ENCODE measurements at places on chromosomes 6 and 20.

DNA sequence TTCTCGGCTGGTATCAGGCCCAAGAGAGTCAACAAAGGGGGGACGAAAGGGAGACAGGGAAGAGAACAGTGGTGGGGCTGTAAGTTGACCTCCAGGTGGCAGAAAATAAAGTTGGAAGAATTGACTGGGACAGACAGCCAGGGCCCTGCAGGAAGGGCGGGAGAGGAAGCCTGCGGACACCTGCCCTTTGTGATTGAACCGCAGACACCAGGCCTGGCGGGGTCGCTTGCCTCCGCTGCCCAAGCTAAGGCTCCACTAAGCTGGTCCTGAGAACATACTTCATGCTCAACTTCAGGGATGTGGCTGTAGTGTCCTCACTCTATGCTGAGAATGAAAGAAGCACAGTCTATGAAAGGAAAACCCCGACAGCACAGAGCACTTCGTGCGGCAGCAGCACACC lies 53.8 kb downstream of the RPP40 start:
- DNase-seq = no peak

DNA sequence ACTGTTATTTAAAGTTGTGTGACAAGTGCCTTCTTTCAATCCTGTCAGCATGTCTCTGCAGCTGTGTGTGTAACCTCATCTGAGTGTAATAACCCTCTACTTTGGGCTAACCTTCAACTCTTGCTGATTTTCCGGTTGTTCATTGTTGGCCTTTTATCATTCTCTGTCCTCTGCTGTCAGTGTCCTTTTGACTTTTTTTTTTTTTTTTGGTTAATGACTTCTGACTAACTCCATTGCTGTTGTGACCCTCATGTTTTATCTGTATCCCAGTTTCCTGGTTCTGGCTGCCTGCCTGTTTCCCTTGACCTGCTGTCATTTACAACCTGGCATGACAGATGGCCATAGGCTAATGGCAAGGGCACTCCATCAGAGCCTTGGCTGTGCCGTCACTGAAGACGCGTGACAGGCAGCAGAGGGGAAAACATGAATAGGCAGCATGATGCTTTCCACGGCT lies 145.7 kb upstream of the MAN1A1 start:
- DNase-seq = no peak

GRCh38 chr6:52162940-52163908 lies 23.0 kb upstream of the IL17A start:
- no peak for DNase-seq

GRCh38 chr6:40163924-40164323 lies 229.7 kb upstream of the MOCS1 start:
- no peak for DNase-seq

- no peak for DNase-seq
Observed at GRCh38 chr6:32058511-32058963, 20.3 kb downstream of the CYP21A2 start.

GRCh38 chr6:45491048-45491735 lies 113.5 kb upstream of the SUPT3H start:
- DNase-seq = no peak

- no peak for DNase-seq
Observed at GRCh38 chr6:101845172-101845571, 451.7 kb downstream of the GRIK2 start.

- DNase-seq = no peak
Observed at GRCh38 chr6:116200619-116201249, 53.1 kb downstream of the TSPYL4 start.

DNA sequence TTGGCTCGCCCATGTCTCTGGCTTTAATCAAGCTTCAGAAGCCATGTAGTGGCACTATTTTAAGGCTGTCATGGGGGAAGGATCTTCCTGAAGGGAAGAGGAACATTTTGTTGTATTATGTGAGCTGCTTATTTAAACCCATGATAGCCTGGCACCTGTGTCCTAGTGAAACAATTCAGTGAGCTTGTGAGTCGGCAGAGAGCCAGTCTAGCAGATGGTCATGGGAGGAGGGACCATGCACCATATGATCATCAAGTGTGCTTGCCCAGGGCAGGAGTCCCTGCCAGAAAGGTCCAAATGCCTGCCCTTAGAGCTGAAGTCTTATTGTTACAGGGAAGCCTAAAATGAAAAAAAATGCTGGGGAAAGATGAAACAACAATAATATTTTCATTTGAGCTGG lies 132.9 kb downstream of the PRDM13 start:
- no peak for DNase-seq

DNA sequence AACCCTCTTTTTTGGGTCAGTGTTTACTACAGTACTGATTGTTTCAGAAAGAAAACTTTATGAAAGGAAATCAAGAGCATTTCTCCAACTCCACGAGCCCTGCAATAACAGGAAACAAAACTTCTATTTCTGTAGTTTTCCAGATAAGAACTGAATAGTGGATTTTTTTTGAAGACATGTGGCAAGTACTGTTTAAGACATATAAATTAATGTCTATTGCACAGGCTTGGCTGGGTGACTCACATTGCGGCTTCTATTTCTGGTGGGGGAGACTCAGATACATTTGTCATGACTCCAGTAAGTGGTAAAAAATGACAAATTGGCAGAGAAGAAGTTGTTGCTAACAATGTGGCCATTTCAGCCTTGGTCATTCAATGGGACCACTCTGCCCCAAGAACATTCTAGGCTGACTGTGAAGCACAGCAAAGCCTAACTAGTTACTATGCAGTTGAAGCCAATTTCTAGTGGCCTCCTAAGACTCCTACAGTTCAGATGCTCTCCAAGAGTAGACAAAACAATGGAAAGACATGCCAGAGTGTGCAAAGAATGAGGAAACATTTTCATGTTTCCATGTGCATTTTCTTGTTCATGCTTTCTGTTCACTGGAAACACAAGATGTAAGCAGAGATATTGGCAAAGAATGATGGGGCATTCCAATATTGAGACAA lies 200.9 kb downstream of the EDN1 start:
- no peak for DNase-seq

DNA sequence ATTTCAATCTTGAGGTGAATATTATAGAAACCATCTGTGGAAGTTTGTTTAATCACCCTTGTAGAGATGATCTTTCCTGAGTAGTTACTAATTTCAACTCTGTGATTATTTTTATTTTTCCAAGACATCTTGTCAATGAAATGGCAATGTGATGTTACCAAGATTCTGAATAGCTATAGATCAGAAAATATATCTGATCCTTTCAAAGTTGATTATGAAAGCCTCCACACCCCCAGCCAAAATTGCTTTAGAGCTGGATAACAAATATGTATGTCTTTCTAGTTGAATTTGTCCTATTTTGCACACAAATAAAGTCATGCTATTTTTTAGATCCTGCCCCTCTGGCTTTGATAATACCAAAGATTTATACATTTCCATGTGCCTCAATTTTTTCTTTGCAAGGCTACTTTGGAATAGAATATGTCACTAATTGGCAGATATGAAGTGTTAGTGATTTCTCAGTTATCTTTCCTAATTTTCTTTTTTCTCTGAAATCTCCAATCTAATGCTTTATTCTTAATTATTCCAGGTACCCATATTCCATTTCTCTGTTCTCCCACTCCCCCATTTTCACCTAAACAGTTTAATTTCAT lies 5.0 kb downstream of the SIM1 start:
- DNase-seq = no peak

DNA sequence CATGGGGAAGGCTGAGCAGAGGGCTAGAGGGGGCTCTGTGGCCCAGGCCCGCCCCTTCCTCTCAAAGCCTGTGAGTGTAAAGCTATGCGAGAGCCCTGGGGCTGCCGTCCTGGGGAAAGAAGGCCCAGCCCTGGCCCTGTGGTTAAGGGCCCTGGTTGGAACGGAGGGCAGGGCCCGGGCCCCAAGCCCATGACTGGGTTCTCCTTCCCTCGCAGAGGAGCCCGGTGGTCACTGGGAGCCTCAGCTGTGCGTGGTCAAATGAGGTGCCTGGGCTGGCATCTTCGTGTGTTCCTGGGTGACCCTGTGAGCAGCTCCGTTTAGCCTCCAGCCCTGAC lies 56.0 kb downstream of the SMOC2 start:
- DNase-seq = no peak

- DNase-seq = no peak
Observed at GRCh38 chr20:35319871-35320197, 27.6 kb upstream of the FAM83C start.

DNA sequence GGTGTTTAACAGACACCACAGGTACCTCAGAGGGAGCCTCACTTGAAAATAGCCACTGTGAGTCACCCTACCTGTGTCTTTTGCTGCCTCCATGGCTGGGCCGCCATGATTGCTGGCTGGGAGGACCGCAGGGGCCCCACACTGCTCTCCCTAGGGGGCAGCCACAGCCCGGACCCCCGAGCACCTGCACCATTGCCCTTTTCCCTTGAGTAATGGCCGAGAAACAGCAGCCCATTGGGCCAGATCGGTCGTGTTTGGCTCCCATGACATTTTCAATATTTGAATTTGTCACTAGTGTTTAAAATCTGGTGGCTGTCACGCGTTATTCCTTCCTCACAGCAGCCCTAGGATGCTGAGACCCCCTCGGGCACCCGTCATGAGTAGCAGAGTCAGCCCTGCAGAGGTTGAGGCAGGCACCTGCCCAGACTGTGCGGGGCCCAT lies 6.7 kb downstream of the ZBP1 start:
- no peak for DNase-seq

DNA sequence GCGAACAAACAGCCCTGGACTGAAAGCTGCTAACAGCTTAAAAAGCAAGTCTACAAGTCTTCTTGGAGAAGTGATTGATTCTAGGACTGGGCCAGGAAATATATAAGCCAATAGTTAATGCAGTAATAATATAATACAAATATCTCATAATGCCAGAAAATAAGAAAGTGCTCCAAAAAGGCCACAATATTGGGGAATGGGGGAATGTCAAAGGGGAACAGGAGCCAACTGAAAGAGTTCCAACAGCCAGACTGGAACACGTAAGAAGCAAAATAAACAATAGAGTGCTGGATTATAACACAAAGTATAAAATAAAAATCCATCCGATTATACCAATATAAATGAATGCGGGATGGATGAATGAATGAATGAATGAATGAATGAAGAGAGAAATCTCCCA lies 295.8 kb downstream of the NRN1 start:
- DNase-seq = no peak

- no peak for DNase-seq
Observed at GRCh38 chr20:20979934-20980333, 126.2 kb downstream of the LINC00237 start.

DNA sequence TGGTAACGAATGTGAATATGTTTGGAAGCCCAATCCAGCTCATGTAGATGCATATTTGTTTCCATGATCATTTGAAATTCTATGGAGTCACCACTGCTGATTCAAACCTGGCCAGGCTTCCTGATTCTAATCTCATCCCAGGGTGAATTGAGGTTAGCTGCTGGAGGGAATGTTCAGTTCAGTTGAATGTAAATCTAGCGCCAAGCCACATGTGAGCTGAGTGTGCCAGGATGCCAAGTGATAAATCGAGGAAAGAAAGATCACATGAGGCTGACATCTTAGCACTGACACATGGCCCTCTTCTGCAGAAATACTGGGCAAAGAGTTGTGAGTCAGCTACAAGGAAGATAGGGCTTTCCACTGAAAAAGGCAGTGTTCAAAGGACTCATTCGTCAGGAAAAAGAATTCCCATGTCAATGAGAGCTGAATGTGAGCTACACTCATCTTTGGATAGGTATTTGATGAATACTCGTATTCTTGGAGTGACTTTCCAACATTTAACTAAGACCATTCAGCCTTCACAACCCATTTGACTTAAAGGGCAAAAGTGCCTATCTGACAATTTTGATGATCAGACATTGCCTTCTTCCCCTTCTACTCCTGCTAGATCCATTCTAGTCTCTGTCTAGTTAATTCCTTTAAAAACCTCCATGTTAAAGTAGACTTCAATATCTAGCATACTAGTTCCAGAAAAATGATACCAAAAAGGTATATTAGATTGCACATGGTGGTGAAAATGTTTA lies 172.1 kb downstream of the MTFR2 start:
- DNase-seq = no peak

DNA sequence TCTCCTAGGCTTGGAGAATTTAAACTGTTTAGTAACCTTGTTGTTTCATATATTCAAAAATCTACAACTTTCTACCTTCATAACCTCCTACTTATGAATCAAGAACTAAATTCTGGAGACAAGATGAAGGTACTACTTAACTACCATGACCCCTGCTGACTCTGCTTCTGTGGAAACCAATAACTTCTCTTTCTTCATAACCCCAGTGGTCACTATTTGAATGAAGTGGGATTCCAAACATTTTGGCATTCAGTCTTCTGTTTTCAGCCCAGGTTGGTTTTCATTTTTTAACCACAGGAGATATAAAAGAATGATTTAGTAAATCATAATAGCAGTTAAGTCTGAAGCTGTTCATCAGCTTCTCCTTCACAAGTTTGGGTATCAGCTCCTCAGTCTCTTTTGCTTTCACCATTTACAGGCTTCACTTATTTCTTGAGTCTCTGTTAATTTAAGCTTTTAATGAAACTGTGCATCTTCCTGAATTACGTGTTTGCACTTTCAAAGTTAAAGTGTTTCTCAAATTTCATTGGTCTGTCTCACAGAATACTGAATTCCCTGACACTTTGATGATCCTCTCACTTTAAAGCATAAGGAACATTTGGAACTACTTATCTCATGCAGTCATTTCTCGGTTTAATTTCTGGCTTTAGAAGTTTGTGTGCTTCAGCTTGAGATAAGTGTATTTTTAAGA lies 9.5 kb downstream of the SENP6 start:
- DNase-seq = no peak

DNA sequence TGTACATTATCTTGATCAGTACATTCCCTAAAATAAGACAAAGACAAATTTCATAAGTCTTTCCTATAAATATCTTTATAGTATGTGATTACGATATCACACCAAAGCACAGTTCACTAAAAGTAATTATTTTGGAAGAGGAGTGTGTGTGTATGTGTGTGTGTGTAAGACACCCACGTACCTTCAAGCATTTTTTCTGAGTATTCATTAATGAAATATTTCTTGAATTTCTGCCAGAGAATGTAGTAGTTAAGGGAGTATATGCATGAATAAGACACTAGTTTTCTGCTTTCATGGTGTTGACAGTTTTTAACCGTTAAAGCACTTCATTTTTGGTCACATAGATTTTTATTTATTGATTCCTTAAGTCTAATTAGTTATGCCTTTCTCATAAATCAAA lies 36.8 kb downstream of the MANEA start:
- DNase-seq = no peak

DNA sequence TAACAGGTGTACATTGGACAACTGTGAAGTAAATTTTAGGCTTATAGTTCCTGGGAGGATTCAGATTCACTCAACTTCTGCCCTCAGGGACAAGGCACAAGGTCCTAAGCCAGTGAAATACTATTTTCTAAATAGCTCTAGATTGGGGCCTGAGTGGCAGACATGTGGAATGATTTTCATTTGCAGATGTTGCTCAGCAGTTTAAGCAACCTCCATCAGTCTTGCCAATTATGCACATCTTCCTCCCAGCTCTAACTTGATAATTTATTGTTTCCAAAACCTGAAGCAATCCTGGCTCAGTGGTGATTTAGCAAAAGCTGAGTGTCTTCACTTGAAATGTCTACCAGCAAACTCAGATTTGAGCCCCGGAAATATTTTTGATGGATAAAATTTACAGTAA lies 116.2 kb downstream of the SCP2D1 start:
- DNase-seq = no peak

- DNase-seq = no peak
Observed at GRCh38 chr6:38182426-38182825, 362.9 kb downstream of the ZFAND3 start.
